ENCODE measurements at places on chromosomes 7 and 10.

DNA sequence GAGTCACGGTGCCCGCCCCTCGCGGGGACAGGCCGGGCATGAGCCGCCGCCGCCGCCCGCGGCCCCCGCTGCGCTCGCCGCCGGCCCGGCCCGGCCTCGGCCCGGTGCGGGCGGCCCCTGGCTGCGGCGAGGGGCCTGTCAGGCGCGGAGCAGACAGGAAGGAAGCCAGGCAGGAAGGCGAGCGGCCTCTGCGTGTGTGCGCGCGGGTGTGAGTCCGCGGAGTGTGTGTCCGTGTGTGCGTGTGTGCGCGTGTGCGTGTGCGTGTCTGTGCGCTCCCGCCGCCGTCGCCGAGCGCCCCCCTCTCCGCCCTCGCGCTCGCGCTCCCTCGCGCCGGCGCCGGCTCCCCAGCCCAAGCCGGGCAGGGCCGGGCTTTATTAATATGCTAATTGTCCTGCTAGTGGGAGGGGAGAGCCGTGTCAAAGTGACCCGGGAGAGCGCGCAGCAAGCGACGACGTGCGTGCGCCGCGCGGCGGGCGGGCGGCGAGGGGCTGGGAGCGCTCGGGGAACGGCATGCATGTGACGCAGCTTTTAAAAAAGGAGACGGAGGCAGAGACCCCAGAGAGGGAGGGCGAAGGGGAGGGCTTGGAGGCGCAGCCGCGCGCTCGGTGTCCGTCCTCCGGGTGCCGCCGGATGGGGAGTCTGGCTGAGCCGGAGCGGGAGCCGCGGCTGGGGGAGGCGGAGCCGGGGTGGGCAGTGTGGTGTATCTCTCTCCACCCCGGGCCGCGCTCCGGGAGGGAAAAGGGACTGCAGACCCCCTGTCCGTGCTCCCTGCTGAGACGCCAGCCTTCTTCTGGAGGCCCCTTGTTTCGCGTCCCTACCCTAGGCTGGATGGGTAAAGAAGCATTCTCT lies at the start of gene LDB1:
TSS of gene LDB1 (minus strand) at position 227 of the 849 bp plus-strand sequence. CDS start 258 bp downstream, outside the sequence.
- DNase-seq: peak; percentile 70

GRCh38 chr7:67990003-67990402 lies 993.4 kb downstream of the TYW1 start:
- no peak for DNase-seq

GRCh38 chr7:101875283-101875846 lies 57.9 kb downstream of the CUX1 start:
- DNase-seq: no peak

GRCh38 chr10:133401981-133402725 lies 8.2 kb downstream of the MTG1 start:
- DNase-seq: no peak

GRCh38 chr7:4842319-4843064 lies 19.3 kb downstream of the PAPOLB start:
- DNase-seq: no peak

- DNase-seq: no peak
Observed at GRCh38 chr7:80481196-80481884, 30.5 kb downstream of the GNAT3 start.

GRCh38 chr10:44874166-44874565 lies 37.0 kb upstream of the TMEM72 start:
- no peak for DNase-seq

- no peak for DNase-seq
Observed at GRCh38 chr7:22865602-22865960, 42.9 kb upstream of the TOMM7 start.

DNA sequence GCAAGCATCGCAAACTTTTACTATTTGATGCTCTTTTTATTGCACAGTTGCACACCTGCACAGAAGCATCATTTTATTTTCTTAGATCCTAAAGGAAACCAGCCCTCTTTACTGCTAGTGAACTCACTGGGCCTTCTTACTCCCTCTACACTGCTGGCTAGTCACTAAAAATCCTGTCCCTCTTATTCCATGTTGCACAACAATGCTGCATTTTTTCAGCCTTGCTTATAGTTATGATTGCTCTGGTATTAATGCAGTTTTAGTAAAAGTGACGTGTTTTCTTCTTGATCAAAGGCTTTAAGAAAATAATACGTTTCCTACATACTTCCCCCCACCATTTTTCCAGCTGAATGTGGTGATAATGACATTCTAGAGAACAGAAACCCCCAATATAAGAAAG lies 132.9 kb upstream of the FAM3C start:
- no peak for DNase-seq

GRCh38 chr7:153835712-153836265 lies 216.4 kb upstream of the DPP6 start:
- no peak for DNase-seq

GRCh38 chr10:3554121-3554522 lies 230.9 kb downstream of the KLF6 start:
- no peak for DNase-seq

- no peak for DNase-seq
Observed at GRCh38 chr10:52443419-52444388, 129.6 kb downstream of the DKK1 start.

DNA sequence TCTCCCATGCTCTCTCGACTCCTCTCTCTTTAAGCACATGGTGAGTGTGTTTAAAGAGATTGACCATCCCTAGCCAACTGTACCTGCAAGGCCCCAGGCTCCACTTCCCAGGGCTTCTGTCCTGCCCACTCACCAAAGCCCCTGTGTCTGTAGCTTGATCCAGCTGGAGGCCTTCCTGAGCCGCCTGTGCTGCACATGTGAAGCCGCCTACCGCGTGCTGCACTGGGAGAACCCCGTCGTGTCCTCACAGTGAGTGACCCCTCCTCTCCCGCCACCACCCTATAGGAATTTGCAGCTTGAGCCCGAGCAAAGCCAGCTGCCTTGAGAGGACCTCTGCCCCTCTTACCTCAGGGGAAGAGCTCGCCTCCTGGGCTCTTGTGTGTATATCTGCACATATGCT lies 11.2 kb downstream of the ZFYVE27 start:
- DNase-seq: no peak

DNA sequence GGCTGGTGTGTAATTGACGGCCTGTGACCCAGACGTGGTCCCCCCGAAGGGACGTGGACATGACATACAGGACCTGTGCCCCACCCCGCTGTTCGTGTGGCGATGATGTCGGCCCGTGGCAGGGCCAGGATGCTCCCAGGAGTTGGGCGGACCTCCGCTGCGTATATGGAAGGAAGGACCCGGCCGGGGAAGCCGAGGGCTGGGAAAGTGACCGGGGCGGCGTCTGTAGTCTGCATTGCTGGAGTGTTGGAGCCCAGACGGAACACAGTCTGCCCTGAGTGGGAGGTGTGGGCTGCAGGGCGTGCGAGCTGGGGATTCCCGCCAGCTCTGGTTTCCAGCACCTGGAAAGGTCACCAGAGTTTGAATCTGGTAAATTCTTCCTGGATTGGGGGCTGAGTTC lies 45.0 kb upstream of the FOXL3 start:
- DNase-seq: no peak

- DNase-seq: peak; percentile 28
Observed at GRCh38 chr7:134865001-134865845, 85.8 kb downstream of the CALD1 start.

GRCh38 chr7:144508702-144509101 lies 105.2 kb upstream of the NOBOX start:
- no peak for DNase-seq

DNA sequence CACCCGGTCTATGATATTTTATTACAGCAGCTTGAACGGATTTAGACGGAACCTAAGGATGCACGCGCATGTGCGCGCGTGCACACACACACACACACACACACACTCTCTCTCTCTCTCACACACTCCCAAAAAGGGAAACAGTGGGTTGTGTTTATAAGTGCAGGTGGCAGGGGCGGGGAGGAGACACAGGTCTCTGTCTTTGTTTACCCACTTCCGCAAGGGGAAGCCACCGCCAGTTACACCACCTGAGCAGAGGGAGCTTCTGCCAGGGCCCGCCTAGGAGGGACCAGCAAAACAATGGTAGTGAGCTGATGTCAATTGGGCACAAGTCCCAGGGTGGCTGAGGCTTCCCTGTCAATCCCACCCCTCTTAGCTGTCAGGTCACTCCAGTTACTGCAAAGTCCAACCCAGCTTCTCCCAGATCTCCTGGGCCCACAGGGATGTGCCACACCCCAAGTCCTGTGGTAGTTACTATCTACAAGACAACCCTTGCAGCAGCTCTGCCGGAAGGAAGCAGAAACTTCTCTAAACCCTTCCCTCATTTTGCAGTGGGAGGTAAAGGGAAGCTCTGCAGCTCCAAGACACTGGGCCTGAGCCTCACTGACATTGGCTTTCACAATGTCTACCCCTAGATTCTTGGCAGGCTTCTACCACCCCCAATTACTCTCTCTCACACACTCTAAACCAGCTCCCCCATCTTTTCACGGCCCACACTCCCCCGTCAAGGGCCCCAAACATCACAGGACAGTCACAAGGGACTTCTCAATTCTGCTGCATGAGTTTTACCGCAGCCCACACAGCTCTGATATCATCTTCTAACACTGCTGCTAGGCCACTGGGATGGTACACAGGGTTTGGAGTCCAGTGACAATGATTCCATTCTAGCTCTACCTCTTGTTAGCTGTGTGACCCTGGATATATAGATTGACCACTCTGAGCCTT lies 17.6 kb downstream of the ANXA11 start:
- peak; percentile 54 for DNase-seq

GRCh38 chr7:30992414-30992813 lies 28.7 kb downstream of the GHRHR start:
- DNase-seq: no peak

- DNase-seq: no peak
Observed at GRCh38 chr7:97798046-97799019, 66.4 kb downstream of the TAC1 start.

GRCh38 chr10:29345910-29346209 lies 57.0 kb downstream of the LYZL1 start:
- no peak for DNase-seq

DNA sequence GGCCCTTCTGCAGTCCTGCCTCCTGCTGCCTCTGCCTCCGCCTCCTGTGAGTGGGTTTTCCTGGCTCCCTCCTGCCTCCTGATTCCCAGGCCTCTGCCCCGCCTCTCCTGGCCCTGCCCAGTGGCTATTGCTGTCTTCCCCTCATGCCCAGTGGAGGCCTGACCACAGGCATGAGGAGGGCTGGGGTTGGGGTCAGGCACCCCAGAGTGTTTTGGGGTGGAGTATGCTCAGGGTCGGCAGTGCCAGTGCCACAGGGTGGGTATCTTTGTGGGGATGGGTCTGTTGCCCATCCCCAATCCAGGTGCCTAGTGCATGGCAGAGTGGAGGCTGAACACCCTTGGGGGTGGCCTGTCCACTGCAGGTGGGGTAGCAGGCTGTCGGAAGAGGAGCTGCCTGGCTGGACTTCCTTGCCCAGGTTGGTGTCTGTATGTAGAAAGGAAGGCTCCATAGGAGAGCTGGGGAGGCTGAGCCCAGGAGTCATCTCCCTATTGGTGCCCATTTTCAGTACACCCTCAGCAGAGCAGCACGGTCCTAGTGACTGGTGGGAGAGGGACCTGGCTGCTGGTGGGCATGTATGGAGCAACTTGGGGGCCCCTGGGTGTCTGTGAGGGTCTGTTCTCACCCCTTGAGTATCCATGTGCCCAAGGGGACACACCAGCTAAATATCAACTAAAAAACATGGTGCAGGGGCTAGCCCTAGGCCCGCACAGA lies 62.2 kb downstream of the ARHGAP22 start:
- no peak for DNase-seq

DNA sequence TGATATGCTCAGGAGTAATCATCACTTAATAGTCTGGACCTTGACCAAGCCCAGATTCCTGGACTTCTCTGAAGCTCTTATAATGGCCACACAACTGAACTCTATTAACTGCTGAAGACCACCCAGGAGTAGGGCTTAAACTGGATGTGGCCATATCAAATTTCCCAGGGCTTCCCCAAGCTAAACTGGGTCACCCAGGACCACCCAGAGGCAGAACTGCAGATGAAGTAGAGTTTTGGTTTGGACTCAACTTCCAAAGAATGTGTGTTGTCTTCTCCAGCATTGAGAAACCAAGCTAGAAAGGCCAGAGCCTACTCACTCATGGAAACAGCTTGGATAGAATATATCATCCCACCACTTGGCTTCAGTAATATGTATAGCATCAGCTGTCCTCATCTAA lies 358.2 kb upstream of the MEOX2 start:
- DNase-seq: no peak

DNA sequence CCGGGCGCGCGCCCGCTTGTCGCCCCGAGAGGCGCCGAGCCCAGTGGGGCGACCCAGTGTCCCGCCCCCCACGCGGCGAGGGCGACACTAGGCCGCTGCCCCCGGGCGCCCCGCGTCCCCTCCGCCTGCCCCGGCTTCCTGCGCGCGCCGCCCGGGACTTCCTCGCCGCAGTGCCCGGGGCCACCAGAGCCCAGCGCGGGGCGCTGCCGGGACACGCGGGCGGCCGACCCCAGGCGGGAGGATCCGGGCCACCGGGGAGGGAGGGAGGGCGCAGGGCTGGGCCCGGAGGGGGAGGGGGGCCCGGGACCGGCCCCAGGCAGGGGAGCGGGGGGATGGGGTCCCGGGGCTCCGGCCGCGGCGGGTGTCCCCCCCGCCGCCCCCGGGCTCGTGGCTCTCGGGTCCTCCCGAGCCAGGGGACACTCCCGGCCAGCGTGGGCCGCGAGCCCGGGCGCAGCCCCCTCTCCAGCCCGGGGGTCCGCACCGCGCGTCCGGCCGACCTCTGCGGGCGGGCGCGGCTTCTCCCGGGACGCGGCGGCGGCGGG lies 435 bp upstream of the PWWP2B start:
- peak; percentile 65 for DNase-seq

- DNase-seq: no peak
Observed at GRCh38 chr7:33979807-33980355, 74.5 kb downstream of the BMPER start.

- no peak for DNase-seq
Observed at GRCh38 chr7:6350433-6351058, 78.1 kb upstream of the CYTH3 start.

GRCh38 chr10:44689368-44689767 lies 221.8 kb upstream of the TMEM72 start:
- DNase-seq: no peak

DNA sequence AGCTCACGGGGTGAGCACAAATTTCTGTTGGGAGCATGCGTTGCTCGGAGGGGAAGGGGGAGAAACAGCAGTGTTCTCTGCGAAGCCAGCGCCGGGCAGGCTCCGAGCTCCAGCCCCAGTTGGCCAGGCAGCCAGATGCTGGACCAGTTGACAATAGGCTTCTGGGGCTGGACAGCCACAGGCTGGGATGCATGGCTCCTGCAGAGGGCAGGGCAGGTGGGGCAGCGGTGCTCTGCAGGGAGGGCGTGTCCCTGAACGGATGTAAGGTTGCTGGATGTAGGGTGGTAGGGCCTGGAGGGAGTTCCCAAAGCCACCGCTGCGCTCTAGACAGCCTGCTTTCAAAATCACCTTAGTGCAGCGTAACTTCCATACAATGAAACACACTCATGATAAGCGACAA lies 574.9 kb downstream of the GLRX3 start:
- no peak for DNase-seq

- no peak for DNase-seq
Observed at GRCh38 chr10:66591865-66592264, 334.0 kb upstream of the LRRTM3 start.

All from stimulated activated CD4-positive, alpha-beta T cell treated with anti-CD3 and anti-CD28 coated beads, Interleukin-2, amount 100 ng/mL, for 24 hours (primary cell).